ENCODE measurements at places on chromosomes 12 and 14.

DNA sequence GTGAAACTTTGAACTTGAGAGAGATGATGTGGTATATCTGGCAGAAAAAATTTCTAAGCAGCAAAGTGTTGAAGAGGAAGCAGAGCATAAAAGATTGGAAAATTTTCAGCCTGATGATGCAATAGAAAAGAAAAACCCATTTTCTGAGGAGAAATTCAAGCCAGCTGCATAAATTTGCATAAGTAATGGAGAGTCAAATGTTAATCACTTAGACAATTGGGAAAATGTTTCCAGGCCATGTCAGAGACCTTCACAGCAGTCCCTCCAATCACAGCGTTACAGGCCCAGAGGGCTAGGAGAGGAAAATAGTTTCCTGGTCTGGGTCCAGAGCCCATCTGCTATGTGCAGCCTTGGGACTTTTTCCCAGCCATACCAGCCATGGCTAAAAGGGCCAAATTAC lies 469.0 kb upstream of the FOXG1 start:
- no peak for DNase-seq
- H3K36me3 ChIP-seq: no peaks in the 10 kb centered on the region
- no peak overlapping the region for H3K4me3 ChIP-seq
- no peak overlapping the region for H3K27ac ChIP-seq
- H3K27me3 ChIP-seq: no peaks in the 10 kb centered on the region
- H3K4me1 ChIP-seq: no peaks in the 10 kb centered on the region

- H3K36me3 ChIP-seq: peaks cover 34% of the 10 kb centered on the region
- H3K27ac ChIP-seq: no peak overlapping the region
These were observed 57.0 kb upstream of the GPHB5 start for GRCh38 chr14:63375769-63376168.

- H3K36me3 ChIP-seq: peaks cover 2% of the 10 kb centered on the region
- no peak overlapping the region for H3K27ac ChIP-seq
- H3K27me3 ChIP-seq: peaks cover 3% of the 10 kb centered on the region
These were observed 345.6 kb downstream of the PAWR start for GRCh38 chr12:79344855-79345847.

DNA sequence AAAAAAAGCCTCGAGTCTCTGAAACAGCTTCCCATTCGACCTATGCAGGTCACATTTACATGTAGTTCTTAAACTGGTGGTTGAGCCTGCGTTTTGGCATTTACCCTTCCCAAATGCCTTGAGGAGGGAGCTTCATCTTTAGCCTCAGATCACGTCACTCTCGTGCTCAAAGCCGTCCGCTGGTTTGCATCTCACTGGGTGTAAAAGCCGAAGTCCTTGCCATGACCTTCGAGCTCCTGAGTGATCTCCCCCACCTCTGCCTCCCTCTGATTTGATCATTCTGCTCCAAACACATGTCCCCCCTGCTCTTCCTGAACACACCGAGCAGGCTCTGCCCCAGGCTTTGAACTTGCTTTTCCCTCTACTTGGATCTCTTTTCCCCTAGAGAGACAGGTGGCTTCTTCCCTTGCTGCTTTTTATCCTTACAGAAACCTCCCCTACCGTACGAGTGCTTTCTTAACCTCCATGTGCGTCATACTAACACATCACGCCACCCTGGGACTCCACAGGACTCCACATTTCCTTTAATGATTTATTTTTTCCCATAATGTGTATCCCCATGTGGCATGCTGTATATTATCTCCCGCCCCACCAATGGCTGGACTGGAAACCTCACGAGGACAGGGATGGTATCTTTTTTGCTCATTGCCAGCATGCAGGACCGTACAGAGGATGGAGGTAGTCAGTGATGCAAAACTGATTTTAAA lies 610.7 kb downstream of the VRK1 start:
- H3K27me3 ChIP-seq: no peaks in the 10 kb centered on the region
- no peak overlapping the region for H3K4me3 ChIP-seq
- H3K27ac ChIP-seq: no peak overlapping the region
- no peaks in the 10 kb centered on the region for H3K4me1 ChIP-seq
- no peak for DNase-seq

DNA sequence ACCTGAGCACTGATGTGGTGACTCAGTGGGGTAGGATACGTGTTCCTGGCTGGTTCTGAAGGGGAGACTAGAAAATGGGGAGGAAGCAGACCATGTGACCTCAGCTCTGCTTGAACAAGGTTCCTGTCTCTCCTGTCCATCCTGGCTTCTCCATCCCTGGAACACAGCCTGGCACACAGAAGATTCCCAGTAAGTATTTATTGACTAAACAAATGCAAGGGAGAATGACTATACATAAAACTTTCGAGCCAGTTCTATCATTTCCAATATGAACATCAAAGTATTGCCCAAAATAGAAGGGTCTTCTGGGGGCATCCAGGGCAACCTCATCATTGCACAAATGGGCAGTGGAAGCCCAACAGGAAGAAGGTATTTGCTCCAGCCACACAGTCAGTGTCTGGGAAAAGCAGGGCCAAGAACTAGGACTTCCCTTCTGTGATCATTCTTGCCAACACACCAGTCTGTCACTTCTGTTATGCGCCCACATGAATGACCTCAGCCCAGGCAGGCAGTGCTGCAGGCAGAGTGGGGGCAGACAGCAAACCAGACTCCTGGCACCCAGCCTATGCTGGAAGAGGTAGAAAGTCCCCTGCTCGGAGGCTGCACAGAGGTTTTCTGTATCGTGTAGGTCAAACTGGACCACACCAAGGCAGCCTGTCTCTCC lies 5.6 kb upstream of the SERPINA9 start:
- H3K4me3 ChIP-seq: no peak overlapping the region
- H3K27ac ChIP-seq: no peak overlapping the region
- H3K4me1 ChIP-seq: peaks cover 8% of the 10 kb centered on the region
- H3K27me3 ChIP-seq: peaks cover 15% of the 10 kb centered on the region
- no peaks in the 10 kb centered on the region for H3K36me3 ChIP-seq

DNA sequence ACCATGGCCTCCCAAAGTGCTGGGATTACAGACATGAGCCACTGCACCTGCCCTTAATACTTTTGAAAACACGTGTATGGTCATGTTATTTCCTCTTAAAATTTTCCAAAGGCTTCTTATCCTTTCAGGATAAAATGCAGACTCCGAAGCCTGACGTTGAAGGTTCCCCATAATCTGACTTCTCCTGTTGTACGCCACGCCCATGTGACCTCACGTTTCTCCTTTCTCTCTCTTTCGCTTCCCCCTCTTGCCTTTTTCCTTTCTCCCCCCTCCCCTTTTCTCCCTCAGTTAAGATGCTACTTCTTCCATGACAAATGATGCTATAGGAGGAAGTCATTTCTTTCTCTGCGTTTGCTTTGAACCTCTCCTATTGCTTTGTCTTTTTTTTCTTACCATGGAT lies 266.0 kb downstream of the FBXL14 start:
- peaks cover 22% of the 10 kb centered on the region for H3K36me3 ChIP-seq
- no peak overlapping the region for H3K4me3 ChIP-seq
- DNase-seq: no peak
- no peaks in the 10 kb centered on the region for H3K27me3 ChIP-seq

DNA sequence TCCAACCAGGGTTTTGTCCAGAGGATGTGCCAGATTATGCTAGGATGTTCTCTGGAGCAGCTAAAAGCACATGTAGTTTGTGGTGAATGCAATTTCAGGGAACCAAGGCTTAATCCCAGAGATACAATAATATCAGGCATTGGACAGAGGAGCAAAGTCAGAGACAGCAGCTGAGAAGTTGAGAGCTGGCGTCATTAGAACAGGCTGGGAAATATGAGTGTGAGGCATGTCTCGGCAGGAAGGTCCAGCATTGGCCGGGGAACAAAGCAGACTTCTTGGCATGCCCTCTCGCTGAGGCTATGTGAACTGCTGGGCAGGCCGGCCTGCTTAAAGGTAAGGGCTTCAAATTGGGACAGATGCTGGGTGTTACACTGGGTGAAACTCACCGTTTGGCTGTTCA lies 125.4 kb downstream of the CAND1 start:
- H3K27ac ChIP-seq: no peak overlapping the region
- H3K4me3 ChIP-seq: no peak overlapping the region
- H3K27me3 ChIP-seq: peaks cover 3% of the 10 kb centered on the region
- H3K4me1 ChIP-seq: no peaks in the 10 kb centered on the region
- DNase-seq: no peak

- no peaks in the 10 kb centered on the region for H3K36me3 ChIP-seq
- no peak overlapping the region for H3K27ac ChIP-seq
- no peaks in the 10 kb centered on the region for H3K27me3 ChIP-seq
- H3K4me3 ChIP-seq: no peak overlapping the region
These were observed 453.9 kb upstream of the MGAT4C start for GRCh38 chr12:86710109-86710508.

- no peak overlapping the region for H3K4me3 ChIP-seq
- H3K36me3 ChIP-seq: peaks cover 27% of the 10 kb centered on the region
- H3K27me3 ChIP-seq: no peaks in the 10 kb centered on the region
- H3K27ac ChIP-seq: no peak overlapping the region
- no peak for DNase-seq
These were observed 50.8 kb downstream of the VRK1 start for GRCh38 chr14:96848011-96848410.

- H3K4me3 ChIP-seq: no peak overlapping the region
- H3K27me3 ChIP-seq: no peaks in the 10 kb centered on the region
- H3K4me1 ChIP-seq: no peaks in the 10 kb centered on the region
- H3K36me3 ChIP-seq: no peaks in the 10 kb centered on the region
- H3K27ac ChIP-seq: no peak overlapping the region
These were observed 280.9 kb downstream of the LRIG3 start for GRCh38 chr12:58639318-58639934.

GRCh38 chr12:56337753-56338251 lies 882 bp upstream of the IL23A start:
- H3K4me3 ChIP-seq: no peak overlapping the region
- peaks cover 37% of the 10 kb centered on the region for H3K4me1 ChIP-seq
- peaks cover 4% of the 10 kb centered on the region for H3K36me3 ChIP-seq
- peak overlapping the region; percentile 97 for H3K27ac ChIP-seq

- H3K27me3 ChIP-seq: no peaks in the 10 kb centered on the region
- DNase-seq: no peak
- H3K4me3 ChIP-seq: peak overlapping the region; percentile 99
- H3K27ac ChIP-seq: peak overlapping the region; percentile 98
These were observed 304 bp downstream of the KCTD10 start for GRCh38 chr12:109476807-109477184.

GRCh38 chr14:57526942-57527341 lies 33.3 kb upstream of the CCDC198 start:
- H3K36me3 ChIP-seq: peaks cover 3% of the 10 kb centered on the region
- DNase-seq: no peak
- no peak overlapping the region for H3K4me3 ChIP-seq
- H3K27ac ChIP-seq: no peak overlapping the region
- H3K4me1 ChIP-seq: no peaks in the 10 kb centered on the region

- no peak overlapping the region for H3K27ac ChIP-seq
- no peaks in the 10 kb centered on the region for H3K36me3 ChIP-seq
- peaks cover 2% of the 10 kb centered on the region for H3K27me3 ChIP-seq
- no peak overlapping the region for H3K4me3 ChIP-seq
These were observed 31.2 kb downstream of the DACT1 start for GRCh38 chr14:58668848-58669480.

- H3K27ac ChIP-seq: no peak overlapping the region
- peaks cover 10% of the 10 kb centered on the region for H3K27me3 ChIP-seq
- no peak overlapping the region for H3K4me3 ChIP-seq
These were observed 18.7 kb upstream of the POP5 start for GRCh38 chr12:120599672-120600552.

DNA sequence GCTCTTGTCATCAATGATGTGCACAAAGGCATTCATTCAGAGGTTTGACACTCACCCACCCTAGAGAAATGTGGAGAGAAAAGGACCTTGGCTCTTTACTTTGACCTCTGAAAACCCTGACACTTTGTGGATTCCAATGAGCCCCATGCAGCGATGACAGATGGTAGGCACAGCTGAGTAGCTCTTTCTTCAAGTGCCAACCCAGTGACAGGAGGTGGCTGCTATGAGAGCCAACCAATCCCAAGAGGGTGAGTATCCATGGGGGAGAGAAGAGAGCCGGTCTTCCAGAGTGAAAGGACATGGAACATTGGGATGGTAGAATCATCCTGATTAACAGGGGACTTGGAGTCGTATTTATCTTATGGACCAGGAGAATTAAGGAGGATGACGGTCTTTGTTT lies 17.8 kb downstream of the SLC8A3 start:
- no peaks in the 10 kb centered on the region for H3K36me3 ChIP-seq
- DNase-seq: no peak
- H3K27ac ChIP-seq: no peak overlapping the region
- H3K4me1 ChIP-seq: no peaks in the 10 kb centered on the region
- no peaks in the 10 kb centered on the region for H3K27me3 ChIP-seq

GRCh38 chr14:69838881-69839416 lies 40.3 kb upstream of the SMOC1 start:
- H3K4me1 ChIP-seq: no peaks in the 10 kb centered on the region
- peaks cover 7% of the 10 kb centered on the region for H3K27me3 ChIP-seq
- no peak overlapping the region for H3K4me3 ChIP-seq
- no peak for DNase-seq
- H3K36me3 ChIP-seq: no peaks in the 10 kb centered on the region

GRCh38 chr14:21088687-21089086 lies 9.8 kb downstream of the ZNF219 start:
- peaks cover 17% of the 10 kb centered on the region for H3K4me1 ChIP-seq
- H3K27me3 ChIP-seq: peaks cover 3% of the 10 kb centered on the region
- DNase-seq: no peak
- H3K4me3 ChIP-seq: no peak overlapping the region

DNA sequence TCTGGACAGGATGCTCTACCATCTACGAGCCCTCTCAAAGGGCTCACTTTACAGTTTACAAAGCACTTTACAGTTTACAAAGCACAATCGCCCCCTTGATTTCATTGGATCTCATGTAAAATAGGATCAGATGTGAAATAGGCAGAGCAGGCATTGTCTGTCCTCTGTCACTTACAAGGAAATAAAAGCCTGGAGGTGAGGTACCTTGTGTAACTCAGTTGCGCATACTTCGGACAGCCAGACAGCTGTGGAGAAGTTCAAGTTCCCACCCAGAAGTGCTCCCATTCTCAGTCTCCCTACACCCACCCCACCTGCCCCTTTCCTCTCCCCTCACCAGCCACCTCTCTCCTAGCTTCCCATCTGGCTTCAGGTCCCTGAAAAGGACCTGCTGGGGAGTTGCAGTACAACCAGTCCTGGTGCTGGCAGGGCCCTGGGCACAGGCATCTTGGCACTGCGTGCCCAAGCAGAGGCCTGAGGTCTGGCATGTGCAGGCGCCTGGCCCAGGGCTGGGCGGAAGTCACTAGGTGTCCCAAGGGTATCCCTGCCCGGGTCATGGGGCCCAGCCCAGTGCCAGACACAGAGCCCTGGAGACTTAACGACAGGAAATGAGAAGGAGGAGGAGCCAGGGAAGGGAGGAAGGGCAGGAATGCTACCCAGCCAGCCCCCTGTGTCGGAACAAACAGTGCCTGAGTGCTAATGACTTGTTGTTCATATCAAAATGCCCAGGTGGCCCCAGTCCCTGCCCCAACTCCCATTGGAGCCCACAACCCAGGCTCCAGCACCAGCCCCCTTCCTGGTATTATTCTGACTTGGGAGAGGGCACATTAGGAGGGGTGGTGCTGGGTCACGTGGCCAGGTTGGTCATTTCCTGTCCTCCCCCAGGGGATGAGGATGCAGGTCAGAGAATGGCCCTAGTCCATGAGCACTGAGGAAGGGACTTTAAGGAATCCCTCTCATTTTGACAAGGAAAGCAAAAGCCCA lies 5.4 kb downstream of the RAPGEF3 start:
- H3K27ac ChIP-seq: peak overlapping the region; percentile 45
- H3K36me3 ChIP-seq: no peaks in the 10 kb centered on the region
- DNase-seq: no peak
- peaks cover 47% of the 10 kb centered on the region for H3K4me1 ChIP-seq

Data from memory B cell (primary cell).